Myocyte (in vitro differentiated cells): ENCODE measurements at places on chromosomes 12 and 14.

DNA sequence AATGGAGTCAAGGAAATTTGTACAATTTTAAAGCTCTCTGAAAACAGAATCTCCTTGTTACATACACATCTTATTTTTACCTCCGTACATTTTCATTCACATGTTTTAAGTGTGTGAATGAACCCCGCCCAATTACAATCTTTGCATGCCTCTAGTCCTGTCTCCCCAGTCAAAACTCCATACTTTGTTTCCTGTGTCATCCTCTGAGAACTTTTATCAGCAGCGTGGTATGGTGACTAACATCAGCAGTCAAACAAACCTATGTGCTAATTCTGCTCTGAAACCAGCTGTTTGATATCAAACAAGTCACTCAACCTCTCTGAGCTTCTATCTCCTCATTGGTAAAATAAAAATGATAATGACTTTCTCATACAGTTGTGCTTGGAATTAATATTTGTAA lies 15.8 kb upstream of the ERGIC2 start:
- no peak for DNase-seq

DNA sequence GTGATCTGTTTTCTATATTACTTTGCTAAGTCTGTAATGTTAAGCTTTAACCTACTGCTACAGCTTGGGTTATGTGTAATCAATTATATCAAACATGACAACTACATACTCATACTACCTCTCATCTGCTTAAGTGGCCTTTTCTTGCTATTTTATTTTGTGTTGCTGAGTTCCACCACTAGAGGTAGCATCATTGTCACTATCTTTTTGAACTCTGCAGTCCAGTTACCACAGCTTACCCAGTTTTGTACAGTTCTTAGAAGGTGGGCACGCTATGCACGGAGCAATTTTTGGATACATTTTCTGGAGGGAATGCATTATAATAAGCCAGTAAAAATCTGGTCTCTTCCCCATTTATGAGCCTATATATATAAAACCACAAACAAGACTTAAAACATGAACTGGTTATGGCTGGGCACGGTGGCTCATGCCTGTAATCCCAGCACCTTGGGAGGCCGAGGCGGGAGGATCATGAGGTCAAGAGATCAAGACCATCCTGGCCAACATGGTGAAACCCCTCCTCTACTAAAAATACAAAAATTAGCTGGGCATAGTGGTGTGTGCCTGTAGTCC lies 48.5 kb downstream of the SAV1 start:
- DNase-seq: peak; percentile 57

DNA sequence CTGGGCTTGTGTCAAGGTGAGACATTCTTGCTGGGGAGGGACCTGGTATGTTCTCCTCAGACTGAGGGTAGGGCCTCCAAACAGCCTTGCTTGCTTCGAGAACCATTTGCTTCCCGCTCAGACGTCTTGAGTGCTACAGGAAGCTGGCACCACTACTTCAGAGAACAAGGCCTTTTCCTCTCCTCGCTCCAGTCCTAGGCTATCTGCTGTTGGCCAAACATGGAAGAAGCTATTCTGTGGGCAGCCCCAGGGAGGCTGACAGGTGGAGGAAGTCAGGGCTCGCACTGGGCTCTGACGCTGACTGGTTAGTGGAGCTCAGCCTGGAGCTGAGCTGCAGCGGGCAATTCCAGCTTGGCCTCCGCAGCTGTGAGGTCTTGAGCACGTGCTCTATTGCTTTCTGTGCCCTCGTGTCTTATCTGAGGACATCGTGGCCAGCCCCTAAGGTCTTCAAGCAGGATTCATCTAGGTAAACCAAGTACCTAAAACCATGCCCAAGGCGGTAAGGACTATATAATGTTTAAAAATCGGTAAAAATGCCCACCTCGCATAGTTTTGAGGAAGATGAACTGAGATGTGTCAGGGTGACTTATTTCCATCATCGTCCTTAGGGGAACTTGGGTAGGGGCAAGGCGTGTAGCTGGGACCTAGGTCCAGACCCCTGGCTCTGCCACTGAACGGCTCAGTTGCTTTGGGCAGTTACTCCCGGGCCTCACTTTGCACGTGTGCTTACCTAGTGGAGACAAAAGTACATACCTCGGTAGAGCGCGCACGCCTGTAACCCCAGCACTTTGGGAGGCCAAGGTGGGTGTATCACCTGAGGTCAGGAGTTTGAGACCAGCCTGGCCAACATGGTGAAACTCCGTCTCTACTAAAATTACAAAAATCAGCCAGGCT lies 4.3 kb downstream of the GAPDH start:
- DNase-seq: peak; percentile 96

DNA sequence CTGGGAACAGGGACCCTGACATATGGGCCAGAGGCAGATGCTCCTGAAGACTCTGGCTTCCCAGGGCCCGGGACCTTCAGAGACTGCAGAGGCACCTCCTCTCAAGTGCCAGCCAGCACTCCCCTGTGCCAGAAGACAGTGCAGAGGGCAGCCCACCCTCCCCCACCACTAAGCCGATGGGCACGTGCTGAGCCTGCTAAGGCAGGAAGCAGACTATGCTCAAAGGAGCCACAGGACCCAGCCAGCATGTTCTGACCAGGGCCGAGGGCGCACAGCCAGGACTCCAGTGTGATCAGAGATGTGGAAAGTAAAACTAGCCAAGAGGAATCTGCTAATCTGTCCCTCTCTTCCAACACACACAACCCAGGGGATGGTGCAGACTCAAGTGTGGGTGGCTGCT lies 29.8 kb downstream of the DIO3 start:
- no peak for DNase-seq

- DNase-seq: no peak
Observed at GRCh38 chr12:34377243-34378035, 355.1 kb downstream of the ALG10 start.

DNA sequence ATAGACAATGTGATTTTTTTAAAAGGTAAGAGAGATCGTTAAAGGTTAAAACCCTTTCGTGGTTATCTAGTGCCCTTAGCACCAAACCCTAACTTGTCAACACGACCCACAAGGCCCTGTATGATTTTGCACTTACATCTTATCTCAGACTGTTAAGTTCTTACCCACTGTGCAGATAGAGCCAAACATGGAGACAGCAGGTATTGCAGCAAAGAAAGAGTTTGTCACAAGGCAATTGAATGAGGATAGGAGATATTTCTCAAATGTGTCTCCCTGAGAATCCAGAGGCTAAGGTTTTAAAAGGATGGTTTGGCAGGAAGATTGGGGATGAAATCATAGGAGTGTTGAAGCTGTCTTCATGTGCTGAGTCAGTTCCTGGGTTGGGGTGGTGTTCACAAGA lies 313.4 kb downstream of the AEBP2 start:
- DNase-seq: no peak

- peak; percentile 56 for DNase-seq
Observed at GRCh38 chr12:88579161-88579517, 1.1 kb downstream of the KITLG start.

GRCh38 chr12:116813271-116814041 lies 67.8 kb downstream of the HRK start:
- no peak for DNase-seq

- DNase-seq: no peak
Observed at GRCh38 chr14:89775946-89776345, 178.6 kb downstream of the EFCAB11 start.

GRCh38 chr14:72965249-72965648 lies 39.0 kb downstream of the DCAF4 start:
- peak; percentile 26 for DNase-seq

DNA sequence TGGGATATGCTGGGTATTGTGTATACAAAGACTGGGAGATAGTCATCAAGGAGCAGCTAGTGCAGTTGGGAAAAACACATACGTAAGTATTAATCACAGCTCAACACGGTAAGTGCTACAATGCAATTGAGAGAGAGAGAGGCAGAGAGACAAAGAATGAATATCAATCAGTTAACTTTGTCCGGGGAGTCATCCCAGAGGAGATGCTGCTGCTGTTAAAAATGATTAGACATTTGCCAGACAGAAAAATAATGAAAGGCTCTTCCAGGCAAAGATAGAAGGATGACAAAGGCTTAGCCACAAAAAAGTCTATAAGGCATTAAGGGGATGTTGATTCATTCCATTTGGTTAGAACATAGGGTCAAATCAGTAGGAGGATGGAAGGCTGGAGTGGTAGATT lies 45.1 kb downstream of the AKAP6 start:
- no peak for DNase-seq

GRCh38 chr14:35400648-35401421 lies 3.7 kb downstream of the NFKBIA start:
- no peak for DNase-seq

GRCh38 chr12:49946086-49946485 lies 4.5 kb upstream of the AQP2 start:
- no peak for DNase-seq

DNA sequence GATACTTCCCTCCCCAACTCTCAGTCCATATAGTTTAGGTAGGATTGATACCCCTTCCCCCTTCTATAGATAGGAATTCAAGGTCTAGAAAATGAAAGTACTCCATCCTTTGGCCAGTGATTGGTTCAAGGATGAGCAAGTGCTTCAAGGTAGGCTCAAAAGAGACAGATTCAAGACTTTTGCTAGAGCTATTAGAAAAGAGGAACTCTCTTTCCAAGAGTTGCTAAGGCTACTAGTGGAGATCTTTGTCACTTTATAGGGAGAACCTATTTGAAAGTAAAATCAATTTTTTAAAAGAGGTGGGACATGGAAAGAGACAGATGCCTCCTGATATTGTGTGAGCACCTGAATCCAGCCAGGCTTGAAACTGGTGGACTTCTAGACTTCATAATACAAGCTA lies 17.5 kb downstream of the POLE2 start:
- DNase-seq: no peak

DNA sequence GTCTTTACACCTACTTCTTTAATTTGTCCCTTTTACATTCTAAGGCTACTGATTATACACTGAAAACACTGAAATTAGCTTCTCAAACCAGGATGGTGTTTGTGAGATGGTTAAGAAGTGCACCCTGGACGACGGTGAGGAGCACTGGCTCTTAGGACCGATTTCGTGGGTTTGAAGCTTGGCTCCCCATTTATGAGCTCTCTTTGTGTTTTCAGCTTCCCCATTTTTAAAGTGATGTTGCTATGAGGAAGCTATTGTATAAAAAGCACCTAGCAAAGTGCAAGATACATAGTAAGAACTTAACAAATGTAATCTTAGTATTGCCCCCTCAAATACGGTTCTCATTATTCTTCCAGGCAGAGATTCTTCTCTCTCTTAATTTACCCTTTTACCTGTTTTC lies 4.7 kb downstream of the NFYB start:
- no peak for DNase-seq

- DNase-seq: no peak
Observed at GRCh38 chr12:101238800-101239329, 28.8 kb upstream of the SLC5A8 start.

DNA sequence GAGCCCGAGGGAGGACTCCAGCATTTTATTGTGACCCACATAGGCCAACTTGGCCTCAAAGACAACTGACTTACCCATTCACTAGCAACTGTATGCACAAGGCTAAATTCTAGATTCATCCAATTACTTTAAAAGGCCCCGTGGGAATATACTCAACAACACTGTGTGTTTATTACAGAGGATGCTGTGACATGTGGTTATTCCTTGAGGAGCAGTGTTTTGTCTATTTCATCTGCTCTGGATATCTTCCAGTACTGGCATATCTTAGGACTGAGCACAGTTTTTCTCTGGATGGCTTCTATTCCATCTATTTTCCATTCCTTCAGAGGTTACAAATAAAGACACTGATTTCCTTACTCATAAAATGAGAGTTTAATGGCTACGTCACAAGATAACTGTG lies 87.2 kb upstream of the KRAS start:
- DNase-seq: peak; percentile 2

GRCh38 chr12:107519906-107520859 lies 165.4 kb upstream of the PWP1 start:
- DNase-seq: peak; percentile 50

- DNase-seq: no peak
Observed at GRCh38 chr14:89613260-89614008, 196.4 kb upstream of the FOXN3 start.

GRCh38 chr12:80776706-80777105 lies 60.0 kb downstream of the MYF5 start:
- no peak for DNase-seq

DNA sequence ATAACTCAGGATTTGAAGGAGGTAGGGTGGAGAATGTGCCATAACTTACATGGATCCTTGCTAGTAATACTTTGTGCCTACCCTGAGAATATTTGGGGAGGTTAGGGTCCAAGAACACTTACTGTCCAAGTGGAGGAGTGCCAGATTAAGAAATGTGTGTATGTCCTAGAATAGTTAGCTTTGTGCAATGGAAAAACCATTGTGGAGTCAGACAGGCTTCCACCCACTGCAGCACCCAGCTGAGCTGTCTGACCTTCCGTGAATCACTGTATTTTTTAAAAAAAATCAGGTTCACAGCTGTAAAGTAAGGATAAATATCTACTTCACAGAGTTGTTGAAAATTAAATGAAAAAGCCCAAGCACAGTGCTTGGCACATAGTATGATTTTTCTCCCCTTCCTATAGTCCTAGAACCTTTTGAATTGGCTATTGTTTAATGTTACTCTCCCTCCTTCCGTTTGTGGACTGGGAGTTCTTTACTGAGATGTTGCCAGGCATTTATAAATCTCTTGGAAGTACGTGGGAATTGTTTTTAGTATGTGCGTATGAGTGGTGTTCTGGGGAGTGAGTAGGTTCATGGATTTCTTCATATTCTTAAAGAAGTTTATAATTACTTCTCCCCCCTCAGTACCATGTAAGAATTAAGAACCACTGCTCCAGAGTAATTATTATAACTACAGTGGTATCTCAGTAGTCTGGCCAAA lies 9.2 kb downstream of the RAB21 start:
- no peak for DNase-seq

GRCh38 chr14:23831596-23831995 lies 122.0 kb upstream of the DHRS4 start:
- DNase-seq: peak; percentile 47

DNA sequence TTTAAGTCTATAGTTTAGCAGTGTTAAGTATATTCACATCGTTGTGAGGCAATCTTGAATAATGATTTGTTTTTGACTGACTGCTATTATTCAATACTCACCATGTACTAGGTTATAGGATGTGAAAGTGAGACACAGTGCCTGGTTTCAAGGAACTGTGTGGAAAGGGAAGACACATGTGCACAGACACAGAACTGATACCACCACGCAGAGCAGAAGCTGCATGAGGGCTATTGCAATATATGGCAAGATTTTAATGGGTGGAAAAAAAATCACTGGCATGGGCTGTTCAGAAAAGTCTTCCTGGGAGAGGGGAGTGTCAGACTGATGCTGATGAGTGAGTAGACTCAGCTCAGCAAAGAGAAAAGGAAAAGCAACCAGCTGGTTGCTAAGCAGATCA lies 10.4 kb downstream of the SLC7A8 start:
- DNase-seq: no peak
